ENCODE measurements at places on chromosomes 1 and 21.

DNA sequence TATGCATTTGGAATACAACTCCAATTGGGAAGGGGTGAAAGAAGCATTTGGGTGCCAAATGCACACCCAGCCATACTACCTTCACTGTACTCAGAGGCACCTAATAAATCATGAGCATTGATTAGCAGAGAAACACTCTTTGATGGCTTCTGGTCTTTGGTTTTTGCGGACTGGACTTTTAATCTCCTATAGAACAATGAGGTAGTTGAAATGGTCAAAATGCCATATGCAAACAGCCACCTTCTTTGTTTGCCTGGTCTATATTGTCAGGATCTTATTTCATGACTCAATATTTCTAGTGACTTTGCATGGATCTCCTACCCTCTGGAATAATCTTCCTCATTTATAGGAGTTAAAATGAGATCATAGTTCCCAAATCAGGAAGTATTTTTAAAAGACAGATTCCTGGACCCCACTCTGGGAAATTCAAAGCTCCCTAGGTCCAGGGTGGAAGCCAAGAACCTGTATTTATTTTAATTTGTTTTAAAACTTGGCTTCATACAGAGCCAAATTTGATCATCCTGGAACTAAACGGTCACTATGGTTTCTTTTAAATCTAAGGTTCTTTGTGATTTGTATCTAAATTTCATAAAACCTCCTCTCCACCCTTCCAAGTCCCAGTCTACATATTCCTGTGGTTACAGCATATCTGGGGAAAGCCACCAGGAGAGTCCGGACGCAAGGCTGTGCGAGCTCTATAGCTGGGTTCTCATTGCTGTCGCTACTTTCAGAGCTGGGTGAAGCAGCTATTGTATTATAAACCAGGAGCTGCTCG lies 8.7 kb downstream of the FAM3B start:
- DNase-seq = no peak

DNA sequence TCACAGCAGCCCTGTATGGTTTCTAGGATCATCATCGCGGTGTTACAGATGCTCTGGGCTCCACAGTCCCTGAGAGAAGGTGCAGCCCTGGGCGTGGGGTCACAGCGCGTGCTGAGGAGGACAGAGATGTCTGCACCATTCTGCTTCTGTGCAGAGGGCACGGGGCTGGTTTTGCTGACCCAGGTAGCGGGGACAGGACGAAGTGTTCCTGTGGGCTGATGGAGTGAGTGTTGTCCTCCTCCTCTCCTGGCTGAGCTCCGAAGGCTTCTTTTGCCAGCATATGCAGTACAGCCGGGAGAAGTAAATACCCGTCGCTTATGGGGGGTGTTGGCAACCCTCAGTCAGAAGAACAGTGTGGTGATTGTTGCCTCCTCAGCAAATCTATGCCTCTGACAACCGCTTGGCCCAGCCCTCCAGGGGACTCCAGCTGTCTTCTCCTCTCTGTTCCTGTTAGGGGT lies 101.5 kb downstream of the DDX20 start:
- DNase-seq = no peak

GRCh38 chr1:63112155-63112900 lies 210.0 kb upstream of the FOXD3 start:
- DNase-seq = peak; percentile 4

DNA sequence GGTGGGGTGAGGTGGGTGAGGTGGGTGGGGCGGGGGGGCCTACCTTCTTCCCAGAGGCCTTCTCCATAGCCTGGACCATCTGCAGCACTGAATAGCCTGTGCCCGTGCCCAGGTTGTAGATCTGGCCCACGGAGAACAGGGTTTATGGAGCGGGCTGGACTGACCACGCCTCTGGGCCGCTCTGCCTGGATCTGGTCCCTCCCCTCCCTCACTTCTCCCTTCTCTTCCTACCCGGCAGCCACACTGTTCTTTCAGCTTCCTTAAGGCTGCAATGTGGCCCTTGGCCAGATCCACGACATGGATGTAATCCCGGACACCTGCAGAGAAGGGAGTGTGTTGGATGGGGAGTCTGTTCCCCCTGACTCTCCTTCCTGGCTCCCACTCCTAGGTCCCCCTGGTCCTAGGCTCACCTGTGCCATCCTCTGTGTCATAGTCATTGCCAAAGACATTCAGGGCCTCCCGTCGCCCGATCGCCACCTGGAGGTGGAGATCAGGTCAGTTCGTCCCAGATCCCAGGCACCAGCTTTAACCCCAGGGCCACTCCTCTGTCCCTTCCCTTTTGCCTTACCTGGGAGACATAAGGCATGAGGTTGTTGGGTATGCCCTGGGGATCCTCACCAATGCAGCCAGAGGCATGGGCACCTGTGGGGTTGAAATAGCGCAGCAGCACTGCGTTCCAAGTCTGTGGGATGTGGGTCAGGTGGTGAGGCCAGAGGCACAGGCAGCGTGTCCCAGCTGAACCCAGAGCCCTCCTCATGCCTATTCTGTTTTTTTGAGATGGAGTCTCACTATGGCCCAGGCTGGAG lies 3.9 kb downstream of the GALE start:
- DNase-seq = peak; percentile 30

- no peak for DNase-seq
Measured at GRCh38 chr1:58440696-58441095, 105.8 kb downstream of the OMA1 start.

GRCh38 chr1:15100121-15100879 lies 53.2 kb upstream of the TMEM51 start:
- peak; percentile 77 for DNase-seq

DNA sequence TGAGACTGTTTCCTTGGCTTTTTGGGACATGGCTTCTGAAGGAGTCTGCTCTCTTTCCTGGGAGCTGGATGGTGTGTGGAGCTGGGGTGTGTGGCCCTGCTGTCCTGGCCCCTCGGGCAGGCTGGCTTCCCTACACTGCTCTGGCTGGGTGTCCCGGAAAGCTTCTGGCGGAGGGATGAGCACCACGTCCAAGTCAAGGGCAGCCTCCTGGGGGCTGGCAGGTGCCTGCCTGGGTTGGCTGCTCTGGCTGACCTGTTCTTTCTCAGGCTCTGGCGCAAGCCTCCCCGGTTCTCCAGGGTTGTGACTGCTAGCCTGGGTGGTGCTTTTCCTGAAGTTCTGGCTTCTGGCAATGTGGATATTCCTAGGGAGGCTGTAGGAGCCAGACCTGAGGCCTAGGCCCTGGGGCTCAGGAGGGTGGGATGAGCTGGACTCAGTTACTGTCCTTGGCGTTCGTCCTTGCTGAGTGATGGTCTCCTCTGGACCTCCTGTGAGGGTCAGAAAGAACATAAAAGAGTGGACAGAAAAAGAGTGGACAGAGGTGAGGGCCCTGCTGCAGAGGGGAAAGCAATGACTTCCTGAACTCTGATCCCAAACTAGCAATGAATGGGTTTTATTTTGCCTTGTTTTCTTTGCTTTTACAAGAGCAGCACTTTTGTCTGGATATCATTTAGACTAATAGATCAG lies 9.4 kb downstream of the C1orf116 start:
- DNase-seq = no peak

DNA sequence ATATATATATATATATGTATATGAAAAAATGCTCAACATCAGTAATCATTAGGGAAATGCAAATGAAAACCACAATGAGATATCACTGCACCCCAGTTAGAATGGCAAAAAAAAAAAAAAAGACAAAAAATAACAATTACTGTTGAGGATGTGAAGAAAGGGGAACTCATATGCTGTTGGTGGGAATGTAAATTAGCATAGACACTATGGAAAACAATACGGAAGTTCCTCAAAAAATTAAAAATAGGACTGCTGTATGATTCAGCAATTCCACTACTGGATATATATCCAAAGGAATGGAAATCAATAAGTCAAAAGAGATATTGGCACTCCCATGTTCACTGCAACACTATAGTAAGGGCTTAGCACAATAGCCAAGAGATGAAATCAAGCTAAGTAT lies 41.5 kb upstream of the CTBS start:
- DNase-seq = no peak

DNA sequence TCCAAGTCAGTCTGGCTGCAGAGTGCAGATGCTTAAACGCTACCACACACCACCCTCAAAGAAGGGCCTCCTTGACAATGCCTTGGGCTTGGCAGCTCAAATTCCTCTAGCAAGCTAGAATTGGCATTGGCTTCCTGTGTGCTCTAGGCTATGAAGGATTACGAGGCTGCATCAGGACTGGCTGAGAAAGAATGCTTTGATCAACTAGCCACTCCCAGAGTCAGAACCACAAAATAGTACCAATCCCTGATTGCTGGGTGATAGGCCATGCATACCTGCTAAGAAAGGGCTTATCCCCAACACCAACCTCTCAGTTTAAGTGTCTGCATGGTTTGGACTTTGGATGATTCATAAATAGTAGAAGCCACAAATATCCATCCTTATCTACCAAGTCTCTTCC lies 504.9 kb downstream of the OMA1 start:
- no peak for DNase-seq

DNA sequence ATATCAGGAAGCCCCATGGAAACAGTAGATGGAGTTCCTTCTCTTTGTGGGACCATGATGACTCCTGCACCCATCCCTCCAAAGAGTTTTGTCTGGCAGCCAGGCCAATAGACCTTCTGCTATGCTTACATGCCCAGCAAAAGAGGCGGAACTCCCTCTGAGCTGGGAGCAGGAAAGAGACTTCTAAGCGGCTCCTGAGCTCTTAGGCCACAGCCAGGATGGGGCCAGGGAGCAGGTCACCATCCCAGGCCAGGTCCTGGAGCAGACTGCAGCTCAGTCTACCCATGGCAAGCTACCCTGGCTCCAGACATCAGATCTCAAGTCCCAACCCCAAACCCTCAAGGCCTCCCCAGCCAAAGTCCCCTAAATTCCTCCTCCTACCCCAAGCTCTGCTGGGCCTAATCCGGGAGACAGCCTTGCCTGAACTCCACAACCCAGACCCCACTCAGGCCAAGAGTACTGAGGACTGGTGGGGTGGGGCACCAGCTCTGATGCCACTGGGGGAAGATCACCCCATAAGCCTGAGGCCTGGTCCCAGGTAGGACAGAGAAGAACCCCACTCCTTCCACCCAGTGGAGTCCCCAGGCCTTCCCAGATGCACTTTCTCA lies 387.9 kb downstream of the MATN1 start:
- DNase-seq = no peak

DNA sequence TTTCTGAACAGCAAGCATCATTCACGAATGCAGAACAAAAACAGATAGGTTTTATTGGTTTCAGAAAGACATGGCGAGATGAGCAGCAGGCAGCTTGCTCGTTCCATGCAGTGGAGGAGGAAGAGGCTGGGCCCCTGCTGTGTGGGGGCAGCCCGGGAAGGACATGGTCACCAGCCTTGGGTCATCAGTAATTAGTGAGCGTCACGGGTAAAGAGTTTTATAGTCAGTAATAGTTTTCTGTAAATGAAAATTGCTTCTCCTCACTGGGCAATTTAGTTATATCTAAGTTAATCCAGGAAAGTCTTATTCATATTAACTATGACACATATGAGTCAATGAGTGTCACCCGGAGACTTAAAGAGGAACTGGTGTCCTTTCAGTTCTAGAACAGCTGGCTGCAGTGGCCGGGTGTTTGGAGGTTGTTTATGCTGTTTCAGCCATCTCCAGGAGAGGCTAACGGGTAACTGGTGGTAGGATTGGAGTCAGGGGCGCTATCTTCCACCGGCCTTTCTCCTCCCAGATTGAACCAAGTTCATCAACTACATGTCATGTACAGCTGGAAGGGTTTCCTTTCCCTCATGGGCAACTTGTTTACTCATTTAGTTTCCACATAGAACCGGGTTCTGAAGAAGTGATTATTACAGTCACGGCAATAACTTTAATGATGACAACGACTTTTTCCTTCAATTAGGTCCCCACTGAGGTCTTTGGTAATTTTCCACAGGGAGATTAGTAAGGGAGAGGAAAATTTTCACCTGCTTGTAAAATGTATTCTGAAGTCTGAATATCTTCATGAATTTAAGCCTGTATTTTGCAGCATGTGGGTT lies 34.6 kb upstream of the SLC45A1 start:
- DNase-seq = no peak

GRCh38 chr1:154186177-154186576 lies 5.7 kb downstream of the TPM3 start:
- DNase-seq = no peak

DNA sequence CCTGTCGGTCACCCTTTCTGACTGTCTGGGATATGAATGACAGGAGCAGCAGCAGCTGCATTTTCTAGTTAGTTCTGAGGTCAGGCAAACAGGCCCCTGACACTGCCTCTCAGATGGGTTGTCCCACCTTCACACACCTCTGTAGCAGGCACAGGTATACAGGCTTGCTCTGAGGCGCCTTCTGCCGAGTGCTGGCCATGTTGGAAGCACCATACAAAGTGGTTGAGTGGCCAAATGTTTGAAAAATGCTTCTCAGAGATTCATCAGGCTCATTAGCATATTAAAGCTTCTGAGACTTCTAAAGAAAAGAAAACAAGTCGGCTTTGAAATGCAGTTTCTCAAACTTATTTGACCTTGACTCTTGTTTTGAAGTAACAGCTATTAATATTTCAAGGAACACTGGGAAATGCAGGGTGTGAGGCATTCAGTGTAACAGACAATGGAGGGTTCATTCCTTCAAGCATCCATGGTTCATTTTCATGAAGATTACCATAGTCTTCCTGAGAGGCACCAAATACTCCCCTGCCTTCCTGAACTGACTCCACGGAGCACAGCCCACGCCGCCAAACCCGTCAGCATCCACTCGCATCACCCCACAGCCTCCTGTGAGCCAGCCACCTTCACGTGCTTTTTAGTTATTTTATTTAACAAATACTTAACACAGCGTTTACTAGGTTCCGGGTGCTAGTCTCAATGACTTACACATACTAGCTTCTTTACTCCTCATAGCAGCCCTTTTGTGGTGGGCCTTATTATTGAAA lies 81.8 kb downstream of the KCNN3 start:
- no peak for DNase-seq

- peak; percentile 37 for DNase-seq
Measured at GRCh38 chr1:71351438-71351837, 270.6 kb upstream of the ZRANB2 start.

DNA sequence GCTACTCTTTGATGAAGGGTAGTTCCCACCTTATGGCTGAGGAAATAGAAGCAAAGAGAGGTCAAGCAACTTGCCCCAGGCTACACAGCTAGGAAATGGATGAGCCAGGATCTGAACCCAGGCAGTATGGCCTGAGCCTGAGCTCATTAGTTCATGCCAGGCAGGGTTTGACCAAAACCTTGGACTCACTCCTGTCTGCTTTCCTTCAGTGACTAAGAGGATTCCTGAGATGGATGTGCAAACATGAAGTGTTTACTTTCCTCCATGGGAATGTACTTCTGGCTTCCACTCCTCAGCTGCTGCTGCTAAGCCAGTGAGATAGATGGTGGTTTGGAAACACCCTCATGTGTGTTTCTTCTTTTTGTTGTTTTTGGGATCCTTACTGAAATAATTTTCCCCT lies 35.1 kb upstream of the ERRFI1 start:
- DNase-seq = peak; percentile 91

GRCh38 chr1:96474985-96475743 lies 246.4 kb upstream of the PTBP2 start:
- no peak for DNase-seq
